ENCODE measurements at places on chromosomes 4 and X. TPM values are rescaled to one million over a fixed set of nuclear protein-coding genes. Genes with fewer than 3 reads are reported as not detected.

- no peaks in the 10 kb centered on the region for H3K4me1 ChIP-seq
- H3K36me3 ChIP-seq, result no peaks in the 10 kb centered on the region
- H3K4me3 ChIP-seq, result no peak overlapping the region
- DNase-seq, result no peak
Observed at GRCh38 chr4:29708473-29708872, 1011.7 kb upstream of the PCDH7 start.

Gene ZNF157
- 0.35 TPM for total RNA-seq

DNA sequence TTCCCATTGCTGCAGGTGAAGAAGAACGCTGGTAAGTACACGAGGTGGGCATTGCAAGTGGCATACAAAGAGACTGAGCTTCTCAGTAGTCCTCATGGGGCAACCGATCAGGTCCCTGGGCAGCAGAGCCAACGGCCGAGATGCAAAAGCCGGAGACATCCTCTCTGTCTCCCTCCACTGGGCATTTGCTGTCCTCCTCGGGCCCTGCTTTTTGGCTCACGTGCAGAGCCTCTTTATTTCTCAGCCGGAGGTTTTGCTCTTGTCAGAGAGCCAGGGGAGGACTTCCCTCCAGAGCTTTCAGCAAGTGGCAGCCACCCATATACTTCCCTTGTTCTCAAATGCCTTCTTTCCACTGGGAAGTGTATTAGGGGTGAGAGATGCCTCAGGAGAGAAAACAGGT is 18.0 kb downstream of the STARD8 start:
- no peaks in the 10 kb centered on the region for H3K36me3 ChIP-seq
- no peaks in the 10 kb centered on the region for H3K27me3 ChIP-seq
- no peak overlapping the region for H3K27ac ChIP-seq
- no peaks in the 10 kb centered on the region for H3K4me1 ChIP-seq

Gene PCDH18
- total RNA-seq, result not detected

GRCh38 chr4:174316954-174317353 is 33.2 kb downstream of the CEP44 start:
- H3K27ac ChIP-seq, result no peak overlapping the region
- no peak for DNase-seq
- H3K4me1 ChIP-seq, result no peaks in the 10 kb centered on the region

Gene RAB9A
- 36.9 TPM for total RNA-seq

Data from natural killer cell (primary cell).